ENCODE measurements at places on chromosomes 3 and 15.

DNA sequence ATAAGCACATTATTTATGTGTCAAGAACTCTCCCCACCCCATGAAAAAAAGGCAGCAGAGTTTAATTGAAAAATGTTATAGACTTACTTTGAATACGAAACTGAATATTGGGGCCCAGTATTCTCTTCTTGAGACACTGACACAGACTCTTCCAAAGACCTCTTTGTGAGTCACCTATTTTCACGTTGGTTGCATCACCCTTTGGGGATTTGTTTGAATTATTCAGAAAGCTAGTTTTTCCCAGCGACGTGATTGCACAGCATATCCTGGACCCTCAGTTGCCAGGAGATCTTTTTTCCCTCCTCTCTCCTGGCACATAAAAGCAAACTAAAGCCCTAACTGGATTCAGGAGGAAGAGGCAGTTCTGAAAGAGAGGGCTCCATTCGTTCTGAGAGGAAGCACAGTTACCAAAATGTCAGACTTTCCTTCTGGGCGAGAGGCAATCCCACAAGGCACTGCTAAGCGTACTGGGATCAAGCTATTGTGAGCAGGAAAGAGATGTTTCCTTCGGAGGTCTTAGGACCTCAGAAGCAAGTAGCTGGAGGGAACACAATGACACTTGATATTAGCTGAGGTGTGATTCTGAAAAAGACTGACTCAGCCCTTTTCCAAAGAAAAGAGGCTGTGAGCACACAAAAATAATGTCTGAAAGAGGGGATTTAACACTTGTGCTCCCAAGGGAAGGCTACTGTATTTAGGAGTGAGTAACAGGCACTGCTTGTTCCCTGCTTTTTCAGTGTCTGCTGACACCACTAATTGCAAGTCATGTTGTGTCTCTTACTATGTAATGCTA lies 65.8 kb upstream of the CADPS start:
- no peak overlapping the region for H3K27ac ChIP-seq
- DNase-seq = no peak
- H3K4me3 ChIP-seq = no peak overlapping the region
- H3K27me3 ChIP-seq = no peaks in the 10 kb centered on the region

DNA sequence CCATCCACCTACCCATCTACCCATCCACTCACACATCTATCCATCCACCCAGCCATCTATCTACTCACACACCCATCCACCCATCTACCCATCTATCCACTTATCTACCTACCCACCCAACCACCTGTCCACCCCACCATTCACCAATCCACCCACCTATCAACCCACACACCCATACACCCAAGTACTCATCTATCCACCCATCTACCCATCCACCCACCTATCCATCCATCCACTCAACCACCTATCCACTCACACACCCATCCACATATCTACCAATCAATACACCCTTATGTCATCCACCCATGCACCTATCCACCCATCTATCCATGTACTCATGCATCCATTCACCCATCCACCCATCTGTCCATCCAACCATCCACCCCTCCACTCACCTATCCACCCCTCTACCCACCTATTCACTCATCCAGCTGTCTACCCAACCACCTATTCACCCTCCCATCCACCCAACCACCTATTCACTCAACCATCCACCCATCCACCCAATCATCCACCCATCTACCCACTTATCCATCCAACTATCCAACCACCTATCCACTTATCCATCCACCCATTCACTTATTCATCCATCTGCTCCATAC lies 109.8 kb downstream of the CHSY1 start:
- no peak overlapping the region for H3K4me3 ChIP-seq
- H3K36me3 ChIP-seq = no peaks in the 10 kb centered on the region
- peaks cover 9% of the 10 kb centered on the region for H3K4me1 ChIP-seq
- DNase-seq = no peak
- no peak overlapping the region for H3K27ac ChIP-seq

DNA sequence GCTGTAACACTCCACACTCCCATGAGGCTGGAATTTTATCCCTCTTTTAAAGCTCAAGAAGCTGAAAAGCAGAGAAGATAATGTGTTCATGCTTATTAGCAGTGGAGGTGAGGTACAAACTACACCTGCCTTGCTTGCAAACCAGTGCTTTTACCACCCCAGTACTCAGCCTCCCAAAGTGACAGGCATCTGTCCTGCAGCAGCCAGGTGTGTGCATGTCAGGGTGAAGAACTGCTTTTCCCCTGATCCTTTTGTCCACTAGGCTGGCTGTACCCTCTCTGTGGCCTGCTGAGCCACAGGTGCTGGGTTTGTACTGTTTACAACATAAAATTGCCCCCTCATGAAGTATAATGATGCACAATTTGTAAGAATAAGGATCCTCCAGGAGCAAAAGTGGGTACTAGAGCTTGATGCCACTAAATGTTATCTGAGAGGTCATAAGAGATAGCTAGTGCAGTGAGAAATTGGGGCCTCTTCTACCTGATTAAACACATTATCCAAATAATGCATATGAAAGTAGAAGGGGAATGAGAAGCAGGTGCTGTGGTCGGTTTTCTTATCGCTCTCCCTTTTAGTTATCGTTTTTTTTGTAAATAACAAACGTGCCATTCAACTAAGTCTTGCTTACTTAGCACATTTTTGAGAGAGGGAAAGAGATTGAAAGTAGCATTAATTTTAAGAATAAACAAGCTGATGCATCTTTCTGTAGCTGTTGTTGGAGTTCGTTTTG lies 39.2 kb upstream of the GADL1 start:
- DNase-seq = no peak
- no peaks in the 10 kb centered on the region for H3K36me3 ChIP-seq
- H3K4me1 ChIP-seq = no peaks in the 10 kb centered on the region

GRCh38 chr3:155889212-155889611 lies 18.8 kb downstream of the GMPS start:
- no peak overlapping the region for H3K4me3 ChIP-seq
- no peak for DNase-seq
- H3K4me1 ChIP-seq = peaks cover 3% of the 10 kb centered on the region
- no peaks in the 10 kb centered on the region for H3K27me3 ChIP-seq
- peaks cover 3% of the 10 kb centered on the region for H3K36me3 ChIP-seq

DNA sequence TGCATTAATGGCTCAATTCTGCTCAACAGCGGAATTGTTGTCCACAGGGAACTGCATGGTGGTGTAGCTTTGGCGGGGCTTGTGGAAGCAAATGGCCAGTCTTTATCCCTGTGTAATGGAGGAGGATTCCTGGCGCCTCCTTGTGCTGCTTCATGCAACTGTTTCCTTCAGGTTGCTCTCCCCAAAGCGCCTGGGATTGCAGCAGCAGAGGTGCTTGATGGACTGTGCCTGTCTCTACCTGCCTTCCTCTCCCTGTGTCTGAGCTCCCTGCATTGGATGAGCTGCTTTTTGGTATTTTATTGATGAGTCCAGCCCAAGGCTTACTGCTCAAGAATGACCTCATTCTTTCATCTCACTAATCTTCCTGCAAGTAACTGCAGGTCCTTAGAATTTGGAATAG lies 72.9 kb upstream of the NDN start:
- H3K36me3 ChIP-seq = no peaks in the 10 kb centered on the region
- H3K4me3 ChIP-seq = no peak overlapping the region
- no peaks in the 10 kb centered on the region for H3K4me1 ChIP-seq
- DNase-seq = no peak
- H3K27me3 ChIP-seq = no peaks in the 10 kb centered on the region

- no peak for DNase-seq
- H3K27me3 ChIP-seq = no peaks in the 10 kb centered on the region
- no peaks in the 10 kb centered on the region for H3K4me1 ChIP-seq
- H3K27ac ChIP-seq = no peak overlapping the region
- H3K4me3 ChIP-seq = no peak overlapping the region
Observed at GRCh38 chr3:166799-167198, 29.8 kb upstream of the CHL1 start.

- no peak overlapping the region for H3K27ac ChIP-seq
- H3K4me3 ChIP-seq = no peak overlapping the region
- H3K27me3 ChIP-seq = no peaks in the 10 kb centered on the region
- H3K4me1 ChIP-seq = no peaks in the 10 kb centered on the region
- no peak for DNase-seq
- no peaks in the 10 kb centered on the region for H3K36me3 ChIP-seq
Observed at GRCh38 chr3:101998256-101998926, 149.1 kb downstream of the NFKBIZ start.

GRCh38 chr3:31661993-31662670 lies 129.4 kb downstream of the STT3B start:
- H3K4me3 ChIP-seq = no peak overlapping the region
- no peaks in the 10 kb centered on the region for H3K4me1 ChIP-seq
- H3K36me3 ChIP-seq = no peaks in the 10 kb centered on the region
- DNase-seq = no peak
- no peak overlapping the region for H3K27ac ChIP-seq

GRCh38 chr3:54709785-54710184 lies 218.1 kb downstream of the LRTM1 start:
- DNase-seq = no peak
- H3K4me3 ChIP-seq = no peak overlapping the region
- H3K27ac ChIP-seq = no peak overlapping the region
- H3K27me3 ChIP-seq = no peaks in the 10 kb centered on the region
- H3K4me1 ChIP-seq = no peaks in the 10 kb centered on the region

DNA sequence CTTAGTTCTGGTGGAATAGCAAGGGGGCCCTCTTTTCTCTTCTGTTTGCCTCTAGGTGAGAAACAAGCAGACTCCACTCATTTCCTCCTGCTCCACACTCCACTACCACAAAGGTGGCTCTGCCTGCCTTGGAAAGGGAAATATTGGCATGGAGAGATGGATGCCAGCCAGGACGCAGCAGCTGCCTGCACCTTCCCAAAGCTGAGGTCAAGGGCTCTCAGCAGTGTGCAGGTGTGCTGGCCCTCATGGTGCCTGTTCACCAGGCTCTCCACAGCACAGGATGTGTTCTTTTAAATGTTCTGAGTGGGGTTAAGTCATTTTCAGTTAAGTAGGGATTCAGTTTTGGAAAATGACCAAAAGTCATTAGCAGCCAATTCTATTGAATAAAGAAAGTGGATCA lies 211.2 kb upstream of the STRIT1 start:
- H3K27me3 ChIP-seq = no peaks in the 10 kb centered on the region
- no peak overlapping the region for H3K4me3 ChIP-seq
- no peak for DNase-seq
- no peaks in the 10 kb centered on the region for H3K4me1 ChIP-seq
- no peak overlapping the region for H3K27ac ChIP-seq
- H3K36me3 ChIP-seq = no peaks in the 10 kb centered on the region

GRCh38 chr15:40328176-40328575 lies 4.7 kb downstream of the INAFM2 start:
- H3K36me3 ChIP-seq = no peaks in the 10 kb centered on the region
- no peak overlapping the region for H3K4me3 ChIP-seq
- no peak overlapping the region for H3K27ac ChIP-seq
- H3K27me3 ChIP-seq = no peaks in the 10 kb centered on the region

GRCh38 chr15:100120111-100120510 lies 221.7 kb downstream of the ADAMTS17 start:
- H3K4me3 ChIP-seq = no peak overlapping the region
- H3K27me3 ChIP-seq = no peaks in the 10 kb centered on the region
- DNase-seq = no peak
- H3K27ac ChIP-seq = no peak overlapping the region

- H3K36me3 ChIP-seq = no peaks in the 10 kb centered on the region
- H3K27ac ChIP-seq = no peak overlapping the region
- no peaks in the 10 kb centered on the region for H3K4me1 ChIP-seq
- H3K4me3 ChIP-seq = no peak overlapping the region
Observed at GRCh38 chr3:53534676-53535400, 40.4 kb downstream of the CACNA1D start.

- DNase-seq = no peak
- no peak overlapping the region for H3K27ac ChIP-seq
- H3K4me3 ChIP-seq = no peak overlapping the region
- H3K36me3 ChIP-seq = no peaks in the 10 kb centered on the region
- no peaks in the 10 kb centered on the region for H3K4me1 ChIP-seq
Observed at GRCh38 chr3:148756311-148756710, 58.6 kb downstream of the AGTR1 start.

GRCh38 chr15:40464595-40465185 lies 6.1 kb upstream of the CHST14 start:
- H3K36me3 ChIP-seq = peaks cover 72% of the 10 kb centered on the region
- H3K4me1 ChIP-seq = peaks cover 17% of the 10 kb centered on the region
- DNase-seq = no peak
- H3K27me3 ChIP-seq = no peaks in the 10 kb centered on the region

DNA sequence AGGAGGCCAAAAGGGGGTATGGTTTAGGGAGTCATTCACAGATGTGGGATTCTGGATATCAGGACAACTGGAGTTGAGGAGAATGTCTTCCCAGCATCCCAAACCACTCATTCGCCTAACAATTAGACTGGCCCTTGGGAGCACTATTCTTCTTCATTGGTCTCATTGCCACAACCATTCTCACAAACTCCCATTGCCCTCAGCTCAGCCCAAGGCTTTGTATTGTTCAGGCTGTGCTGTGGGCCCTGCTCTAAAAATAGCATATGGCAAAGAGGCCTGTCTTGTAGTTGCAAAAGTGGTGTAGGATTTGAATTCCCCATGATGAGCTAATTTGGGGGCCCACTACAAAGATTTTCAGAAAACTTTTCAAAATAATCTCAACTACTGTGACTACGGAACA lies 6.3 kb upstream of the ADAMTS9 start:
- H3K4me1 ChIP-seq = no peaks in the 10 kb centered on the region
- no peaks in the 10 kb centered on the region for H3K36me3 ChIP-seq
- H3K4me3 ChIP-seq = no peak overlapping the region
- DNase-seq = no peak

DNA sequence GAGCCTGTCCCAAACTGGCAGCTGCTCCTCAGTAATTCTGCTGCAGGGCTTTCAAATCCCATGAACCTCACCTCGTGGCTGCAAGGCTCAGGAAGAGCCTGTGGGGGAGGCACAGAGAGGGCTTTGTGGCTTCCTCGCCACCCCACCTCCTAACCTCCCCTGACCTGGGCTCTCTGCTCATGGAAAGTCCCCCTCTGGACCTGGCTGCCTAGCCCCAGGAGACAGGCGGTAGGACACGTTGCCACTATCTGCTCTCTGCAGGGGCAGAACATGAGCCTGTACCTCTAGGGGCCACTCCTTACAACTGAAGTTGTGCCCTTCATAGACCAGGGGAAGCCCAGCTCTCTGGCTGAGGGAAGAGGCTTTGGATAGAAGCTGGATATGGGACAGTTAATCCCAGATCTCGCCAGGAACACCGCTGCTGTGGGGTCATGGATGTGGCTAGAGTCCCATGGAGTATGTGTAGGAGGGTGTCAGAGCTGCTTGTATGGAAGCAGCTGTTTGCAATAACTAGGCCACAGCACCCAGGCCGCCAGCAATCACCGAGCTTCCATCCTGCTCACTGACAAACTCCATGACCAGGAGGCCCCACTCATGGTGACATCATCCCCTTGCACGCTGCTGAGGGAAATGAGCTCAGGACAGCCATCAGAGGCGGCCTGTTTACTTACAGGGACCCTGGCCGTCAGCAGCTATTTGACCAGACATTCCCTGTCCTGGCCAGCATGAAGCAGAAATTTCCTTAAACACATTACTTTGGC lies 34.0 kb upstream of the CILP start:
- DNase-seq = no peak
- H3K4me3 ChIP-seq = no peak overlapping the region
- H3K4me1 ChIP-seq = peaks cover 2% of the 10 kb centered on the region
- no peak overlapping the region for H3K27ac ChIP-seq
- H3K36me3 ChIP-seq = peaks cover 9% of the 10 kb centered on the region

- H3K36me3 ChIP-seq = no peaks in the 10 kb centered on the region
- H3K4me3 ChIP-seq = no peak overlapping the region
- H3K27me3 ChIP-seq = peaks cover 5% of the 10 kb centered on the region
- no peaks in the 10 kb centered on the region for H3K4me1 ChIP-seq
- no peak overlapping the region for H3K27ac ChIP-seq
Observed at GRCh38 chr15:26773067-26773877, 406 bp upstream of the GABRB3 start.

- H3K4me3 ChIP-seq = no peak overlapping the region
- no peak for DNase-seq
- no peak overlapping the region for H3K27ac ChIP-seq
- no peaks in the 10 kb centered on the region for H3K27me3 ChIP-seq
- no peaks in the 10 kb centered on the region for H3K36me3 ChIP-seq
Observed at GRCh38 chr3:57948080-57948671, 60.0 kb upstream of the FLNB start.

Data from CD4-positive, alpha-beta T cell (primary cell).